ENCODE measurements at places on chromosomes 6 and 20.

- ATAC-seq = no peak
Observed at GRCh38 chr6:63714091-63714490, 78.5 kb downstream of the PHF3 start.

- ATAC-seq = peak; percentile 9
Observed at GRCh38 chr20:32582659-32583580, 2.2 kb downstream of the NOL4L start.

GRCh38 chr6:84920021-84920420, 155.6 kb upstream of the TBX18 start:
- ATAC-seq = no peak

DNA sequence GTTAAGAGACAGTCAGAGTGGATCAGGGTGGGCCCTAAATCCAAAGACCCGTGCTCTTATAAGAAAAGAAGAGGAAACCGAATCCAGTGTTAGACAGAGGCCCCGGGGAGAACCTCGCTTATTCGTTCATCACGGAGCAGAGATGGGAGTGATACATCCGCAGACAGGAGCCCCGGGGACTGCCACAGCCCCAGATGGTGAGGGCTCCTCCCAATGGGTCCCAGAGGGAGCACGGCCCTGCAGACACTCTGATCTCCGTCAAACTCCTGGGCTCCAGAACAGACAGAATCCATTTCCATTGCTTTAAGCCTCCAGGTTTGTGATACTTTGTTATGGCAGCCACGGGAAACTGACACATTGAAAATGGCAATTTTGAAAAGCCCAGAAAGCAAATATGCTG, 47.0 kb downstream of the CDH4 start:
- ATAC-seq = no peak
